ENCODE measurements at places on chromosomes 11 and 22.

- no peak for DNase-seq
These were observed 4.6 kb downstream of the PHOX2A start for GRCh38 chr11:72239313-72239848.

- DNase-seq: no peak
These were observed 104.5 kb downstream of the RELT start for GRCh38 chr11:73480677-73481076.

- DNase-seq: no peak
These were observed 41.5 kb downstream of the SGSM1 start for GRCh38 chr22:24847490-24847889.

GRCh38 chr11:1571760-1572196 lies 293 bp downstream of the DUSP8 start:
- no peak for DNase-seq

- no peak for DNase-seq
These were observed 4.0 kb downstream of the MYO18B start for GRCh38 chr22:25746012-25746373.

- peak; percentile 97 for DNase-seq
These were observed 6.7 kb downstream of the CENPM start for GRCh38 chr22:41939981-41940831.

DNA sequence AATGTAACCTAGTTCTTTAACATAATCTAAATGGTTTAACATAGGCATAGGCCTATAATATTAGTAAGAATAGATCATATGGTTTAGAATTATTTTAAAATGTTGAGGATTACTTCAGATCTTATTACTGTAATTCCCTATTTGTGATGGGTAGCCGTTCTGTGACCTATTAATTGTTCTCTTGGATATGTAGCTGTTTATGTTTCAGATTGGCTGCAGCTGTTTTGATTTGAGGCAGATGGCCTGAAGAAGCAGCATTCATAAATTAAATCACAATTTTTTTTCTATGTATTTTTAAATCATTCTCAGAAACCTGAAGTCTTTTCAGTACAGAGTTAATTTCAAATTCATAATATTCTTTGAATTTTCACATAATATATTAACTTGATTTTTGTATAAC lies 104.5 kb downstream of the PDE3B start:
- no peak for DNase-seq

GRCh38 chr11:82959987-82960778 lies 58.6 kb downstream of the DDIAS start:
- no peak for DNase-seq

GRCh38 chr11:77473801-77474683 lies at the start of gene PAK1:
TSS of gene PAK1 (minus strand) at chr11:77474094. CDS start at chr11:77392520, 81,574 bp downstream.
- peak; percentile 65 for DNase-seq

- no peak for DNase-seq
These were observed 545.1 kb downstream of the BRD1 start for GRCh38 chr22:49282596-49282995.

- DNase-seq: no peak
These were observed 2.0 kb upstream of the KMT5B start for GRCh38 chr11:68215087-68215445.

DNA sequence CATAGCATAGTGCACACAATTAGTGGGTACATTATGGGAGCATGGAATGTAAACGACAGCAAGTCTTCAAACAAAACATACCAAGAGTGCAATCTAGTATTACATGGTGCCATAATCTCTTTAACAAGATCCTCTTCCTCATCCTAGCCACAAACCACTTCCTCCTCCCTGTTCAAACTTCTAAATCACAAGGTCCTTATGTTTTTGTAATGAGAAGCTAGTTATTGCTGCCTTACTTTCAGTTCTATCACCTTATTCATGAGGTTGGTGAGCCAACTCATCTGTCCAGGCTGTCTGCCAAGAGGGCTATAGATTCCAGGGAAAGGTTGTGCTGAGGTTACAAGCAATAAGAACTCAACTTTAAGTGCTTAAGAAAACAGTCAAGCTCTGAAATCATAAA lies 195.4 kb upstream of the ARHGAP20 start:
- no peak for DNase-seq

DNA sequence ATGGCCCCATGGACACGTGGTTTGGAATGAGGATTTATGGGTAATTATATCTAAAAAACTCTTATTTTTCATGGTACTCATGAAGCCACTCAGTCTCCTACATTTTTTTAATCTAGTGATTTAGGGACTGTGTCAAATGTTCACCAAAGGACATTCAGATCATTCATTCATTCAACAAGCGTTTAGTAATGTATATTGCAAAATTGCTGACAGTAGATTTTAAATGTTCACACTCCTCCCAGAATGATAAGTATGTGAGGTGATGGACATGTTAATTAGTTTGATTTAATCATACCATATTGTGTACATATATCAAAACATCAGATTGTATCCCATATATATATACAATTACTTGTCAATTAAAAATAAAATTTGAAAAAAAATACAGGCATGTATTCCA lies 40.8 kb upstream of the E2F8 start:
- no peak for DNase-seq

DNA sequence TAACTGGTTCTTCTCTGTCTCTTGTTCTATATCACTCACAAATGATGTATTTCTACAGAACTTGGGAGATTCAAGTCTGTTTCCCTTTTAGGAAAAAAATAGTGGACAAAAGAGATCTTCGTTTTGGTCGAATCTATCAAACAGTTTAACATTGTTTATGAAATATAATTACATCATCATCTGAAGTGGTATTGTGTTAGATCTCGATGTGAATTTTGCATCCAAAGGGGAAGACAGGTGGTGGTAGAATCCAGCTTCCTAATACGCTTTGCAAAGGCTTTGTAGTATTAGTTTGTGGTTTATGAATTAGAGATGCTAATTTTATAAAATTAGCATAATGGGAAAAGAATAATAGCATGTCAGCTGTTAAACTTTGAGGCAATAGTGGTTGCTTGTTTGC lies 3.4 kb downstream of the SIK2 start:
- no peak for DNase-seq

GRCh38 chr11:105181100-105181499 lies 41.5 kb upstream of the CARD18 start:
- DNase-seq: no peak

GRCh38 chr11:130859886-130860285 lies 56.4 kb downstream of the SNX19 start:
- no peak for DNase-seq

DNA sequence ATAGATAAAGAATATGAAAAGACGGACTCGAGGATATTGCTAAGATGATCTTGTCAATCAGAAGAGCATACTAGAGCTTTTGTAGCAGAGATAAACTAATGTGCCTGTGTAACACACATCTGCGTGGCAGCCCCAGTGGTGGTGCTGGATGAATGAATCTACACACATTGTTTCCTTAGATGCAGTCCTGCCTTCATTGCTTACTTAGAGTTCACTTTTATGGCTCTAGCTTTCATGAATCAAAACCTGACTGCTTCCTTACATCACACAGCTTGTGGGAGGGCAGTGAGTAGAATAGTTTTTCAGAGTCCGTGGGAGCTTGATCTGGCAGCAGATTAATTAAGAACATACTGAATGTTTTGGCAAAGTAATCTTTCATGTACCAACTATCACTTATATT lies 83.7 kb downstream of the EXT2 start:
- no peak for DNase-seq

DNA sequence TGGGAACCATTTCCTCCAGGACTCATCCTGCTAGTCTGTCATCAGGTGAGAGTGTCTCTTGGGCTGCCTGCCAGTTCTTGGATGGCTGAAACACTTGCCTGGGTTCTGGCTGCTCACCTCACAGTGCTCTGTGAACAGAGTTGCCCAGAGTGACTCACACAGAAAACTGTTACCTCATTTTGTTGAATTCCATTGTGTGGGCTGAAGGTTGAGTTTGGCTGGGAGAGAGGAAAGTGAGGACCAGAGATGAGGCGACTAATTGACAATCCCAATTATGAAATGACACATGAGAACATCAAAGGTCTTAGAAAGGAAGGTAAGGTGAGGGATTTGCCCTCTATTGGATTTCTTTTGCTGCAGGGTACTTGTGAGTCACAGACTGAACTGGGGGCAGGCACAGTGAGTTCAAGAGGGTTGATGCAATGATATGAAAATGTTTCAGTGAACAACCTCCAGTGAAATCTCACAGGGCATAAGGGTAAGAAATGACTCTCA lies 20.2 kb upstream of the CALCB start:
- DNase-seq: no peak

DNA sequence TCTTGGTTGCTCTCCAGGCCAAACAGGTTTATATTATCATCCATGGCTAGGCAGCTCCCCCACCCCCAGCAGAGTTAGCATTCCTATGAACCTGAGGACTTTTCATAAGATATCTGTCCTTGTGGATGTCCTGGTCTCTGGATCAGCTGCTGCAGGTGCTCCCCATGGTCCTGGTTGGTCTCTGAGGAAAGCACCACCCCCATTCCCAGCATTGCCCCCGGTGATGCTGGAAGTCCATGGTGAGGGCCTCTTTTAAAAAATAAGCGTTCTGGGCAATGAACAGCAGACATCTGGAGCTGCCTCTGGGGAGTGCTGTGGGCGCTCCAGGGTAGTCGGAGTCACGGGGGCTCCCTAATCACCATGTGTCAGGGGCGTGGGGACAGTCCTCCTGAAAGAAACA lies 26.6 kb downstream of the DKK3 start:
- DNase-seq: no peak

GRCh38 chr11:65934014-65934413 lies 11.3 kb upstream of the TSGA10IP start:
- DNase-seq: no peak

DNA sequence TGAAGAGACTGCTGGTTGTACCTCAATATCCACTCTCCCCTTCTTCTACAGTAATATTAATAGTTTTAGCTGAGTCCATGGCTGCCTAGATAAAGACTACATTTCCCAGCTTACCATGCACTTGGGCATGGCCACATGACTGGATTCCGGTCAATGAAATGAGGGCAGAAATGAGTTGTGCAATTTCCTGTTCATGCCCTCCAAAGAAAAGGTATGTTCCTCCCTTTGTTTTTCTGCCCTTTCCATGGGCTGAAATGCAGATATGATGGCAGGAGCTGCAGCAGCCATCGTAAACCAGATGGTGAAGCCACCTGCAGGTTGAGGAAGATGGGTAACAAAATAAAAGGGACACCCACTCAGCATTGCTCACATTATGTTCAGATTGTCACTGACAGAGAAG lies 15.3 kb upstream of the ELFN2 start:
- DNase-seq: no peak

GRCh38 chr22:46894081-46894671 lies 131.7 kb downstream of the TBC1D22A start:
- DNase-seq: no peak

GRCh38 chr11:122214567-122214966 lies 98.6 kb upstream of the BLID start:
- no peak for DNase-seq

DNA sequence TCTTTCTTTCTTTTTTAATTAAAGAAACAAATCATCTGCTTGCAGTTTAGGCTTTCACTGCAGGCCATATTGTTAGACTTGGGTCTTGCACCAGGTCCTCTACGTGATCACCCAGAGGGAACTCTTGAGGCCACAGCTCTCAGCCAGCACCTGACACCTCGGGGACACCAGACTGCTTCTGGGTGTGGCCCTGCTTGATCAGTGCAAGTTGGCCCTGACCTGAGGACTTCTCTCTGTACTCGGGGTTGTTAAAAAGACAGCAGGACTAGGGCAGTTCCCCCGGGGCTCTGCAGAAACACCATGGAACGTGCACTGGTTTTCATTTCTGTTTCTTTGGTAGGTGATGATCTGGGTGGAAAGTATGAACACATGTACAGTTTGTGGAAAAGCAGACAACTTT lies 51.2 kb upstream of the MYO18B start:
- no peak for DNase-seq

- no peak for DNase-seq
These were observed 39.9 kb downstream of the MYEOV start for GRCh38 chr11:69333879-69334278.

DNA sequence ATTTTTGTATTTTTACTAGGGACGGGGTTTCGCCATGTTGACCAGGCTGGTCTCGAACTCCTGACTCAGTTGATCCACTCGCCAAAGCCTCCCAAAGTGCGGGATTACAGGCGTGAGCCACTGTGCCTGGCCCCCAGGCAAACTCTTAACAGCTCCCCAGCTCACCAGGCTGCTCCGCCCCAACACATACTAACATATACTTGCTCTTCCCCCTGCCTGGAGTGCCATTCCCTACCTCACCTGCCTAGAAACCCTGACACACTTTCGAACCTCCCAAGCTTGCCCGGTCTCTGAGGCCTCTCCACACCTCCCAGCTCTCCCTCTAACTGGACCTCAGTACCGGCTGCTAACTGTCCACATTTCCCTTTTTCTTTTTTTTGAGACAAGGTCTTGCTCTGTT lies 8.5 kb downstream of the MAP4K2 start:
- DNase-seq: no peak

- no peak for DNase-seq
These were observed 23.0 kb downstream of the POU2AF1 start for GRCh38 chr11:111355956-111356659.

GRCh38 chr11:75140269-75141138 lies 10.4 kb upstream of the SLCO2B1 start:
- DNase-seq: peak; percentile 38

GRCh38 chr11:110750100-110750499 lies 37.9 kb upstream of the ARHGAP20 start:
- DNase-seq: no peak

- DNase-seq: no peak
These were observed 251.1 kb downstream of the NXPE2 start for GRCh38 chr11:114929351-114930000.

GRCh38 chr11:108137212-108137611 lies 15.8 kb downstream of the ACAT1 start:
- DNase-seq: no peak

DNA sequence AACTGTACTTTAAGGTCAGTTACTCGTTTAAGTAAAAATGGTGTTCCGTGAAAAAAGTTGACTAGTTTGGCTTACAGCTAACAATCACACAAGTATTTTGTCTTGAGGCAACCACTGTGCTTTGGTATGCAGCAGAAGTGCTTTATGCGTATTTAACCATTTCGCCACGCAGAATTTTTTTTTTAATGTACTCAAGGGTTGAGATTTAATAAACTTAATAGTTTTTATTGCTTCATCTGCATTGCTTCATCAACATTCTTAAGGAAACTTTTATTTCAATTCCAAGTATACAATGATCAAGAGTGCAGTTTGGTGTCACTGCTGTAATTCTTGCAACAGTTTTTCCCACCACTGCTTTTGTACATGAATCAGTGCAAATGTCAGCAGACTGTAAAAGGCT lies 66.4 kb downstream of the ZNRF3 start:
- DNase-seq: no peak

GRCh38 chr11:79413268-79413667 lies 27.6 kb downstream of the TENM4 start:
- DNase-seq: no peak

GRCh38 chr11:75107187-75107586 lies 10.5 kb upstream of the OR2AT4 start:
- DNase-seq: no peak

- DNase-seq: no peak
These were observed 15.6 kb upstream of the FXYD2 start for GRCh38 chr11:117839936-117840813.

DNA sequence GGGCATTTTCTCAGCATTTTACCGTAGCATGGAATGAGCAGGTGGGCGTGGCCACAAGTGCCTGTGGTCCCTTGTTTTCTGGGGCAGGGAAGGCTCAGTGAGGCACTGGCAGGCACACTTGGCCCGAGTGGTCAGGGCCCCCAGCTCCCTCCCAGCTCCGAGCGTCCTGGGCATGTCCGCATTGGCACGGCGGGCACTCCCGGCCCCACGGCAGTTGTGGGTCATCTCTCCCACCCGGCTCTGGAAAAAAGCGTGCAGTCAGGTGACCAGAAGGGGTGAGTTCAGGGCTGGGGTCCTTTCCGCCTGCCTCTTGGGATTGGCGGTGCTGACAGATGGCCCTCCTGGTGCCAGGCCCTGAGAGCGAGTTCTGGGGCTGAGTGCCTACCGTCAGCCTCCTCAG lies 55.8 kb downstream of the GRAMD4 start:
- no peak for DNase-seq
